ENCODE measurements at places on chromosomes 2 and 18.
A peak's percentile ranks its signal among the peaks of the same experiment; 100 is the strongest.

GRCh38 chr2:239831001-239831731 is 194.0 kb downstream of the NDUFA10 start:
- peak; percentile 65 for DNase-seq

DNA sequence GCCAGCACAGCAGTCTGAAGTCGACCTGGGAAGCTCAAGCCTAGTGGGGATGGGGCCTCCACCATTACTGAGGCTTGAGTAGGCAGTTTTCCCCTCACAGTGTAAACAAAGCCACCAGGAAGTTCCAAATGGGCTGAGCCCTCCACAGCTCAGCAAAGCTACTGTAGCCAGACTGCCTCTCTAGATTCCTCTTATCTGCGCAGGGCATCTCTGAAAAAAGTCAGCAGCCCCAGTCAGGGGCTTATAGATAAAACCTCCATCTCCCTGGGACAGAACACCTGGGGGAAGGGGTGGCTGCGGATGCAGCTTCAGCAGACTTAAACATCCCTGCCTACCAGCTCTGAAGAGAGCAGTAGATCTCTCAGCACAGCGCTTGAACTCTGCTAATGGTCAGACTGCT is 218.4 kb upstream of the VRK2 start:
- DNase-seq = no peak

- DNase-seq = no peak
Measured at GRCh38 chr2:133986881-133987795, 266.7 kb upstream of the MGAT5 start.

DNA sequence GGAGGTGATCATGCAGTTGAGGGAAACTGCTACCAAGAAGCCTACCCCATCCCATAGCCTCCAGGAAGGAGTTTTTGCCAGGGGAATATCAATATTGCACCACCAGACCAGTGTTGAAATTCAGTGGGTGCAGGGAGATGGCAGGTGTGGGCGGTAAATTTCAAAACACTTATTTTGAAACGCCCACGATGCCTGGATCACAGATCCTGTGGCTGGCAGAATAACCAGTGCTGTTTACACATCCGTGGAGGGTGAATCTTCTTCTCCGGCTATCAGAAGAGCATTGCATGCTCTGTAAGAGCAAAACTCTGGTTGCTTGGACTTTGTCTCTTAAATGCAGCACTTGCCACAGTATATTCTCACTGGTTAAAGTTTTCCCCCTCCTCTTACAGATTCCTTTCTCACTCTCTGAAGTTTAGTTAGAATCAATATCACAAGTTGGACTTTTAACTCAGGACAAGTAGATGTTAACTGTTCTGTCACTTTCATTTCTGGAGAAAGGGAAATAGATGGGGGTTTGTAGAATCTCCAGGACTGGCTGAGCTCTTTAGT is 70.5 kb upstream of the ZCCHC2 start:
- DNase-seq = no peak

DNA sequence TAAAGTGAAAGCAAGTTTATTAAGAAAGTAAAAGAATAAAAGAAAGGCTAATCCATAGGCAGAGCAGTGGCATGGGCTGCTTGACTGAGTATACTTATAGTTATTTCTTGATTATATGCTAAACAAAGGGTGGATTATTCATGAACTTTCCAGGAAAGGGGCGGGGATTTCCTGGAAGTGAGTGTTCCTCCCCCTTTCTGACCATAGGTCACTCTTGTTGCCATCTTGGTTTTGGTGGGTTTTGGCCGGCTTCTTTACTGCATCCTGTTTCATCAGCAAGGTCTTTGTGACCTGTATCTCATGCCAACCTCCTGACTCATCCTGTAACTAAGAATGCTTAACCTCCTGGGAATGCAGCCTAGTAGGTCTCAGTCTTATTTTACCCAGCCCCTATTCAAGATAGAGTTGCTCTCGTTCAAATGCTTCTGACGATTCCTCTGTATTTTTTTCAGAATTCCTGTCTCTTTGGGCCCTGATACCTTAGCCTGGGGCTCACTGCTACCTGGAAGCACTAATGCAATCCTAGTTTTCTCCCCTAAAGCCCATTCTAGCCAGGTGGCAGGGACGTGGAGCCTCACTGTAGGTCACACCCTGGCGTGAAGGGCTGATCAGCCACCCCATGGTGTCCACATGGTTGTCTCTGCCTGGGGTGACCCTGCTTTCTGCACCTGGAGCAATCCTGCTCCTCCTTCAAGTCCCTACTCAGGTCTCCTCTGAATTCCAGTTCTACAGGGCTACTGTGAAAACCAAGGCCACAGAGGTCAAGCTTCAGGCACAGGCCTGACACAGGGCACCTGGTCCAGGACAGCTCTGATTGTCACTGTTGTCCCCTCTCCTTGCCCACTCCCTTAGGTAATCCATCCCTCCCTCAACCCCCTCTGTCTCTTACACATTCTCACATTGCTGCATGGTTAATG is 6.0 kb upstream of the SLC35F6 start:
- DNase-seq = no peak

- no peak for DNase-seq
Measured at GRCh38 chr2:219207134-219207883, 727 bp downstream of the ZFAND2B start.

GRCh38 chr18:78580835-78581339 is 398.7 kb upstream of the SALL3 start:
- no peak for DNase-seq

DNA sequence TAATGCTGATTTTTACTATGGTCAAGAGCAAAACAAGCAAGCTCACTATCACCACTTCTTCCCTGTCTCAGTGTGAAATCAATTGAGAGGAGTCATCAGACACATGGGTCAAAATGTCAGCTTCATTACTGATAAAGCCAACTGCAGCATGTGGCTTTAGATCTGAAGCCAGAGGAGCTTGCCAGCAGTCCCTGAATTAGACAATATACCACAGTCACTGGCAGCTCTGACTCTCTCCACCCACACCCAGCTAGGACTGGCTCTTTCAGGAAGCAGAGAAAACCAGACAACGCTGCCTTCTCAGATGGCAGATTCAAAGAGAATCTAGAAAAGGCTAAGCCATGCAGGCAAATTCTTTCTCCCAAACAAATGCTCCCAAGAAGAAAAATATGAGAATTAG is 20.0 kb upstream of the ASB18 start:
- DNase-seq = peak; percentile 22

- DNase-seq = no peak
Measured at GRCh38 chr2:205706769-205707381, 24.6 kb downstream of the NRP2 start.

DNA sequence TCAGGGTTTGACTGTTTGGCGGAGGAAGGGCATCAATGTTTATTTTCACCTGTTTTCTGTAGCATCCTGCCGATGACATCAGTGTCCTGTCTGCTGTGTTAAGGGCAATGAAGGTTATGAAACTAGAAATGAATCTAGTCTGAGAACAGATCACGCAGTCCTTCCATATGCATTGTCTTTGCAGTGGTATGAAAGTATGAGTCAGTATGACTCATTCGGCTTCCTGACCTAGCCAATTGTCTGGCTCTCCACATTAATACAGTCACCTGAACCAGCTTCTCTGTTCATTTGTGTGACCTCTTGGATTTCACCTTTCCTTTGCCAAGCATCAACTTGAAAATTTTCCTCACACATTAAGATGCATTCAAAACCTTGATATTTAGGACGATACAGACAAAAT is 353.8 kb downstream of the RND3 start:
- no peak for DNase-seq

GRCh38 chr2:33570681-33571080 is 28.4 kb downstream of the FAM98A start:
- DNase-seq = no peak

DNA sequence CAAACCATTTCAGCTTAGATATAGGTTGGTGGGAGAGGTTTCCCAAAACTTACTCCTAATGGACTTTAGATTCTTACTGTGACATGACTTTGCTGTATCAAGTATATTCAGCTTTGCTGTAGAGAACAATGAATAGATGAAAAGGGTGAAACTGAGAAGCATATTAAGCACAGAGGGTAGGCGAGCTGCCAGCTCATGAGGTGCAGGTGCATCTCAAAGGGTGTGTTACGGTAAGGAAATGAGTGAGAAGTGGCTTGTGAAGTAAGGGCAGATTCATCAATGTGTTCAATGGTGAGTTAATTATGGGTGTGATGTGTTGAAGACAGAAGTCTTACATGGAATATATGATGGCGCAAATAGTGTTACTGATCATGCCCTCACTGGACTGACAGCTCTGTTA is 49.3 kb downstream of the CD8B2 start:
- no peak for DNase-seq

All from mesenteric fat pad (tissue), 1 donor.